ENCODE measurements at places on chromosomes 16 and 17. TPM values are rescaled to one million over a fixed set of nuclear protein-coding genes. Genes with fewer than 3 reads are reported as not detected.

DNA sequence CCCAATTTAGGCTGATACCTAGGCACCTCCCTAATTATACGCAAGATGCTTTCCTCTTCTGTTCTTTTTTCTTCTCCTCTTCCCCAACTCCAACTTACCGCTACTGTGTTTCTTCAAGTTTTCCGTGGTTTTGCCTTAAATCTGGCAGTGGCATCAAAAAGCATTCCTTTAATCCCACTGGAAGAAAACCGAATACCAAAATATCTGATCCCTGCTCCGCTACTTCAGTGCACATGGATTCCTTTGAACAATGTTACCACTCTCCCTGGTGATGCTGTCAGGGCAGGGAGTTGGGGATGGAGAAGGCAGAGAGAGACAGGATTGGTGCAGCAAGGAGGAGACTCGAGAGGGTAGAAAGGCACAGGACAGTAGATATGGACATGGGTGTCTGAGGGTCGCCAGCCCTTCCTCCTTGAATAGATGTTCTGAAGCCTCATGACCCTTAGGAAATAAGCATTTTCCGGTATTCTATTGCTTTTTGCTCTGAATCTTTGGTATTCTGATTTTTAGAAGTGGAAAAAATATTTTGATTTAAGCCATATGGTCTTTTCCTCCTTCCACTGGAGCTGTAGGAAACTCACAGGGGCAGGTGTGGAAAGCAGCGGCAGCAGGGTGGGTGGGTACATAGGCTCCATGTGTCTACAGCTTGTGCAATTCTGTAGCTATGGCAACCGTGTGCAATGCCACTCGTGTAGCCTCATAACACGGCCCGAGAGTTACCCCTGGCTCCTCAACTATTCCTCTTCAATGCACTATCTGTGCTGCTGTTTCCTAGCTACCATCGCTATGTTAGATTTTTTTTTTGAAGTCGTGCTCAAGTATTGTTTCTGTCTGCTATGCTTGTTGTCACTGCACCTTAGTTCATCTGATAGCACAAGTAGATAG is 32.3 kb upstream of the TANC2 start:
- DNase-seq, result no peak

- no peak for DNase-seq
Observed at GRCh38 chr16:47392081-47392480, 68.8 kb downstream of the ITFG1 start.

- no peak for DNase-seq
Observed at GRCh38 chr17:61581611-61582349, 9.2 kb downstream of the NACA2 start.

DNA sequence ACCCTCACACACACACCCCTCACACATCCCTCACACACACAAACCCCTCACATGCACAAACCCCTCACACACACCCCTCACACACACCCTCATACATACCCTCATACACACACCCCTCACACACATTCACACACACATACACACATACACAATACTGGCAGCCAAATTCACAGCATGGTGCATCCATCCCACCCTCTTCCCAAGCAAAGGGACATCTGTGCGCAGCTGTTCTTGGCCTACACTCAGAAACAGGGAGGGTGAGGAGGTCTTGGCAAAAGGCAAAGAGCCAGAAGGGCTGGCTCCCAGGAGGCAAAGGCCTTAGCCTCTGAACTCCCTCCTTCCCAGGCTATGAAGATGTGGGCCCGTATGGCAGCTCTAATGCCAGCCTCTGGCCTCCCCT is 23.4 kb downstream of the C17orf67 start:
- DNase-seq, result no peak

DNA sequence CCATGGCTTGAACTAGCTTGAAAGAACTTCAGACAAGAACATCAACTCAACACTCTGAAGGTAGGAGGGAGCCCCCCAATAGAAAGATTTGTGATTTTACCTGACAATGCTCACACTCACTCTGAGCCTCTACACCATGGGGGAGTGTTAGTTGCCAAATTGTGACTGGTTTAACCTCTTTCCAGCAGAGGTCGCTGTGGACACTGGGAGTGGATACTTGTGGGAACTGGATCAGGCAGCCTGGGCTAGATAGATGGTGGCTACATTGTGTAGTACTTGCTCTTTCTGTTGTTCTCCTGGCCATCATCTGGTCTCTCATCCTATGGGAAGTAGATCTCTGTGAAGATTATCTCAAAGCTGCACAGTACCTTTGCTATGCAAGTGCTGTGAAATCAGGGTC is 2.9 kb downstream of the SMPD3 start:
- no peak for DNase-seq

GRCh38 chr16:15494236-15494635 is 59.8 kb downstream of the BMERB1 start:
- no peak for DNase-seq

DNA sequence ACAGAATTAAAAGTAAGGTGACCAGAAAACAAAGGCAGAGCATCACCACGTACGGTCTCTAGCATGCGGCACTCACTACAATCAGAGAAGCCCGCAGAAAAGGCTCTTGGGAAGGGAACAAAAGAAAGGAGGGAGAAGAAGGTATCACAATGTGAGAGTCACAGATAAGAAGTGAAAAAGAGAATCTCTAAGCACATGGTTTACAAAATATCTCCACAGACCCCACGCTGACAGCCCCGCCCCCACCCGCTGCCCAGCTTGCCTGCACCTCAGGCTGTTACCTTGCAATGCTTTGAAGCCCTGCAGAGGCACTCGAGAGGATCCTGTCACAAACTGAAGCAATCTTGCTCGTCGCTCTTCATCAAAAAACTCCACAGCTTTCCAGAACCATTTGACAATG is 40.5 kb downstream of the CEP95 start:
- DNase-seq, result no peak

DNA sequence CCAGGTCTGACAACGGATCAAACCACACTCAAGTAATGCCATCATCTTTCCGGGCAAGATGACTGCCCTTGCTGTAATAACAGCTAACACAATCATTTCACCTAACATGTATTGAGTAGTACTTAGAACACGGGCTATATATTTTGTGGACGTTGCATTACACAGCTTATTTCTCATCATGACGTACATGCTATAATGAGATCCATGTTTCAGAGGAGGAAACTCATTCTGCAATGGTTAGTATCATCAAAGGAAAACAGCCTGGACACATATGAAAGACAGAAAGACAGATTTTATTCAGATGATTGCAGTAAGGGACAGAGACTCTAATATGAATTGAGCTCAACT is 446.7 kb downstream of the HS3ST3B1 start:
- DNase-seq, result no peak

DNA sequence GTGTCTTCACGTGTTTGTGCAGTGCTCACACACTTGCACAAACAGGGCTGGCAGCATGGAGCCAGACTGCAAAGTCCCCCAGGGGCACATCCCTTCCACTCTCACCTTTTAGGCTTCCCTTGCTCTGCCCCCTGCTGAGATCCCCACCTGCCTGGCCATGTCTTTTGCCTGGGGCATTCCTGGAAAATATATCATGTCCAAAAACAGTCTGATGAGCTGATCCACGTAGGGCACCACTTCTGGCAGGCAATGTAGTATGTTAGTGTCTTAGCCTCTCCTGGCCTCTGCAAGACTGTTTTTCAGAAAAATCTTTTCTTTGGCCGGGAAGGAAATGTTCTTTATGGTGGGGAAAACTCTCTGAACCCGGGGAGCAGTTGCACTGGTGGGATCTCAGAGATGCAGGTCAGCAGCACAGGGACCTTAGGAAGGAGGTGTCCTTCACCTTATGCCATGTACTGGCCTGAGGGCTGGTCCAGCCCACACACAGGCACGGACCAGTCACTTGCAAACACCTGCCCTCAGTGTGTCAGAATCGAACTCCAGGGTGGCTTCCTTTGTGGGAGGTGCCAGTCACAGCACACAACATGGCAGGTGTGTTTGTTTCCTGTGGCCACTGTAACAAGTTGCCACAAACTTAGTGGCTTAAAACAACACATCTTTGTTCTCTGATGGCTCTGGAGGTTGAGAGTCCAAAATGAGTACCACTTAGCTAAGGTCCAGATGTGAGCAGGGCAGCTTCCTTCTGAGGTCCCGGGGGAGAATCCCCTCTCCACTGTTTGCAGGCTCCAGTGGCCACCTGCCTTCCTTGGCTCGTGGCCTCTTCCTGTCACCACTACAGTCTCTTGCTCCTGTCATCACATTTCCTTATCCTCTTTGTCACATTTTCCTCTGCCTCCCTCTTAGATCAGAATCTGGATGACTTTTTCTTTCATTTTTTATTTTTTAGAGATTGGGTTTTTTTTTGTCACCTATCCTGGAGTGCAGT is 46.6 kb downstream of the MPRIP start:
- DNase-seq, result no peak

GRCh38 chr17:40551091-40551878 is 14.0 kb downstream of the CCR7 start:
- no peak for DNase-seq

GRCh38 chr16:11629071-11630030 is 38.9 kb upstream of the SNN start:
- DNase-seq, result no peak

DNA sequence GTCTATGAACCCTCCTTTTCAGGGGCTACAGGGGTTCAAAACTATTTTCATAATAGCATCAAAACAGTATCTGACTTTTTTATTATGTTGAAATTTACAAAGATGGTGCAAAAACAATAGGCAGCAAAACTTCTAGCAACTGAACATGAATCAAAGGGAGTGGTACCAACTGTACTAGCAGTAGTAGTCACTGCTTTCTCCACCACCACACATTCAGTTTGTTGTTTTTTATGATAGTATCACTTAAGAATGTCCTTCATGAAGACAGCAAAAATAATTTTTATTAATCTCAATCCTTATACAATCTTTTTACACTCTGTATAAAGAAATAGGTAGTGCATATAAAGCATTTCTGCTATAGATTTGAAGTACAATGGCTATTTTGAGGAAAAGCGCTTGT is 47.6 kb downstream of the MED13 start:
- DNase-seq, result no peak

DNA sequence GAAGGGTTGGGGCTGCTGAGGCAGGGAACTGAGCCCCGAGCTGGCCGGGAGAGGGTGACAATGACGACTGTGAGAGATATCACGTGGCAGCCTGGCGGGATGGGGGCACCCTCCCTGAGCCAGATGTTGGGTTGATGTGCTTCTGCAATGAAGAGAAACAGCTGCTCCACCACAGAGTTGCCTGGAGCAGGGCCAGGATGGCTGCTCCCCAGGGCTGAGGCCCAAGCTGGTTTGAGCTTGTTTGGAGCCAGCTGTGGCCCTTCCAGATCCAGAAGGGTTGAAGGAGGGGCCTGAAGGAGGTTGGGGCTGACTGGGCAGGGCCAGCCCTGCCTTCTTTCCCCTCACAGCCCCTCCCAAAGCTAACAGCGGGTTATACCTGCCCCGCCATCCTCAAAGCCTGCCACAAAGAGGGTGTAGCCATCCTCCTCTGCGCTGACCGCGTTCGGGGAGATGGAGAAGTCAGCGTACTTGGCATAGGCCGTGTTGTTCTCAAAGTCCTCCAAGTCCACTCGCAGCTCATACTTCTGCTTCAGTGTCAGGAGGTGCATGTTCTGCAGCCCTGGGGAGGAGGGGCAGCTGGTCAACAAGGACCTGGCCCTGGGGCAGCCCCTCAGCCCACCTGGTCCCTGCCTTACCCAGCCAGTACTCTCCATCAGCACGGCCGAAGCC is 2.1 kb downstream of the MFAP4 start:
- peak; percentile 84 for DNase-seq

DNA sequence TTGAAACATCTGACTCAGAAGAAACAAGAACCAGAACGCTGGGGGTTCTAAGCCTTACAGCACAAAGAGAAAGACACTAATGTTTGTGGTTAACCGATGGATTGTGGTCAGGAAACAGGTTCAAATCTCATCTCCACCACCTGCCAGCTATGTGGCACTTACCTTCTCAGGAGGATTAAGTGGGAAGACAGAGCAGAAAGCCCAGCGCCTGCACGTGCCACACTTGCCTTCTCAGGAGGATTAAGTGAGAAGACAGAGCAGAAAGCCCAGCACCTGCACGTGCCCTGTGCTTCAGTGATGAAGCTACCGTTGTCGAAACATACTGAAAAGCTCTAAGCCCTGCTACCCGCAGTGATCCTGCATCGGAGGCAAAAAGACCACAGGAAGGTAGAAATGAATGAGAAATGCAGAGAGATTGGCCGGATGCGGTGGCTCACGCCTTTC is 90.6 kb downstream of the NXN start:
- no peak for DNase-seq

- no peak for DNase-seq
Observed at GRCh38 chr16:77434530-77435271, at the start of gene ADAMTS18. Gene ADAMTS18 (minus strand): TSS chr16:77435034. CDS start chr16:77434695, 339 bp downstream.

DNA sequence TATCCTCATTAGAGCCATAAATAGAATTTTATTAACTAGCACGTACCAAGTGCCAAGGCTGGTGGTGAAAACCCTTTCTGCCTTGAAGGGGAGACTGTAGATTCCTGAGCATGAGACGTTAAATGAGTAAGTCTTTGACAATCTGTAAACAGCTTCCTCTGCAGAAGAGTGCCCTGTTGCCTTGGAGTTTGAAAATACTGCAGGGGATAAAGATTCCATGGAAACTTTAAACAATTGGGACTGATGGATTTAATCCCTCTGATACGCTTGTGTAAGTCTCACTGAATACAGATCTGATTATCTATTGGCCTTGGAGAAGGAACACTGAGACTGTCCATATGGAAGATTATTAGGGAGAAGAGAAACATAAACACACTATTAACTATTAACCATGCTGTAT is 1053.4 kb upstream of the RBFOX1 start:
- no peak for DNase-seq

DNA sequence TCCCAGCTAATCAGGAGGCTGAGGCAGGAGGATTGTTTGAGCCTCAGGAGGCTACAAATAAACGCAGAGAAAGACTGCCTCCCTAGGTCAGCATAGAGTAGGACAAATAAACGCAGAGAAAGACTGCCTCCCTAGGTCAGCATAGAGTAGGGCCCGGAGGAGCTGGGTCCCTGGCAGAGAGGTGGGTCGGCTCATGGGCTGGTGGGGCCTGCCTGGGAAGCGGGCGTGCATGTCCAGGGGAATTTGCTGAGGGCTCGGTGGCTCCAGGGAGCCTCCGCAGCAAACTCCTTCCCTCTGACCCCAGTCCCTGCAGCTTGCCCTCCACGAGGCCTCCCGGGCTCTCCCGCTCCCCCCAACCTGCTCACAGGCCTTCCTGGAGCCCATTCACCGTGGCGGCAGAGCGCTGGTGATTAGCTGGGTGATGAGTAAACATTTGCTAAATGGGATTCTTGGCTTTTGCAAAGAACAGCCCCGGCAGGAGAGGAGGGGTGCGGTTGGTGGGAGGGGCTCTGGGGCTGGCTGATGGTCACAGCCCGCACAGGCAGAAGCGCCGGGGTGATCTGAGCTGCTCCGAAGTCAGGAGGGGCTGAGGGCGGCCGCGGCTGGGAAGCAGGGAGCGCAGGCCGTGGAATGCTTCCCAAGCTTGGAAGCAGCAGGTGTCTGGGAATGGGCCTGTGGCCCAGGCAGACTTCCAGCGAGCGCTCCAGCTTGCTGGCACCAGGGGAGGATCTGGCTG is 93.1 kb downstream of the RTN4RL1 start:
- DNase-seq, result no peak

- DNase-seq, result no peak
Observed at GRCh38 chr17:14437176-14437575, 136.3 kb downstream of the HS3ST3B1 start.

- DNase-seq, result no peak
Observed at GRCh38 chr17:61662741-61663140, 71.7 kb upstream of the NACA2 start.

- no peak for DNase-seq
Observed at GRCh38 chr16:29646947-29647346, 16.1 kb upstream of the SPN start.

The STH gene
- total RNA-seq, result not detected

The FMNL1 gene
- total RNA-seq, result 3.1 TPM

The TMEM106A gene
- total RNA-seq, result 10.7 TPM

The MYADML2 gene
- total RNA-seq, result 0.42 TPM

The KCNJ2 gene
- 9.1 TPM for total RNA-seq

The GPR179 gene
- total RNA-seq, result 0.11 TPM

The CDH5 gene
- 55.8 TPM for total RNA-seq

The CTF1 gene
- 2.1 TPM for total RNA-seq

The IGF2BP1 gene
- total RNA-seq, result 2.9 TPM

Measured in urinary bladder (tissue), 4 donors.